Activated naive CD8-positive, alpha-beta T cell treated with anti-CD3 and anti-CD28 coated beads, Interleukin-2, amount 10 ng/mL, durations not matched to agents 7 days and 5 days (primary cell): ENCODE measurements at places on chromosomes 2 and 18. TPM values are rescaled to one million over a fixed set of nuclear protein-coding genes. Genes with fewer than 3 reads are reported as not detected.

DNA sequence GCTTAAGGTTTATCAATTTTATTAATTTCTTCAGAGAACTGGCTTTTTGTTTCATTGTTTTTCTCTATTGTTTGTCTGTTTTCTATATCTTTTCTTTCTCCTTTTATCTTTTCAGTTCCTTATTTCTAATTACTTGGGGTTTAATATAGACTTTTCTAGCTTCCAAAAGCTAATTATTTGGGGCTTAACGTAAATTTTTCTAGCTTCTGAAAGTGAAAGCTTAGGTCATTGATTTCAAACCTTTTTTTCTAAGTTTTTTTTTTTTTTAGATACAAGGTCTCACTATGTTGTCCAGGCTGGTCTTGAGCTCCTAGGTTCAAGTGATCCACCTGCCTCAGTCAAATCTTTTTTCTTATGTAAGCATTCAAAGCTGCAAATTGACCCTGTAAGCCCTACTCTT, 266.6 kb downstream of the CAMKMT start:
- peaks cover 1% of the 10 kb centered on the region for H3K4me1 ChIP-seq
- no peak overlapping the region for H3K4me3 ChIP-seq
- H3K27me3 ChIP-seq, result no peaks in the 10 kb centered on the region
- H3K36me3 ChIP-seq, result peaks cover 2% of the 10 kb centered on the region
- no peak overlapping the region for H3K27ac ChIP-seq

The LAMA3 gene
- total RNA-seq, result 0.14 TPM

The SCN1A gene
- total RNA-seq, result not detected

GRCh38 chr2:129443865-129444739, 535.4 kb upstream of the RAB6C start:
- no peaks in the 10 kb centered on the region for H3K4me1 ChIP-seq
- no peak overlapping the region for H3K27ac ChIP-seq
- H3K36me3 ChIP-seq, result no peaks in the 10 kb centered on the region
- H3K27me3 ChIP-seq, result peaks cover 11% of the 10 kb centered on the region
- no peak overlapping the region for H3K4me3 ChIP-seq

DNA sequence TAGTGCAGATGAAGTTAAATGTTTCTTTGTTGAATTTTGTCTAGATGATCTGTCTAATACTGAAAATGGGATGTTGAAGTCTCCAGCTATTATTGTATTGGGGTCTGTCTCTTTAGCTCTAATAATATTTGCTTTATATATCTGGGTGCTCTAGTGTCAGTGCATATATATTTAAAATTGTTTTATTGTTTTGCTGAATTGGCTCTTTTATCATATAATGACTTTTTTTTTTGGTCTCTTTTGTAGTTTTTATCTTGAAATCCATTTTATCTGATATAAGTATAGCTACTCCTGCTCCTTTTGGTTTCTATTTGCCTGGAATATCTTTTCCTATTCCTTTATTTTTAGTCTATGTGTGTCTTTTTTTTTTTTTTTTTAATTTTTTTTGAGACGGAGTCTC, 79.2 kb downstream of the COMMD1 start:
- H3K27ac ChIP-seq, result no peak overlapping the region
- DNase-seq, result no peak
- peaks cover 13% of the 10 kb centered on the region for H3K36me3 ChIP-seq

GRCh38 chr2:106311041-106311370, 116.9 kb upstream of the UXS1 start:
- H3K4me3 ChIP-seq, result no peak overlapping the region
- H3K27me3 ChIP-seq, result peaks cover 4% of the 10 kb centered on the region
- H3K27ac ChIP-seq, result no peak overlapping the region
- no peaks in the 10 kb centered on the region for H3K4me1 ChIP-seq

- H3K27me3 ChIP-seq, result peaks cover 13% of the 10 kb centered on the region
- H3K4me3 ChIP-seq, result no peak overlapping the region
- H3K4me1 ChIP-seq, result peaks cover 2% of the 10 kb centered on the region
- no peak overlapping the region for H3K27ac ChIP-seq
- DNase-seq, result no peak
These were observed 44.4 kb upstream of the ITPRID2 start for GRCh38 chr2:181847198-181847556.

The PLA2R1 gene
- total RNA-seq, result not detected

DNA sequence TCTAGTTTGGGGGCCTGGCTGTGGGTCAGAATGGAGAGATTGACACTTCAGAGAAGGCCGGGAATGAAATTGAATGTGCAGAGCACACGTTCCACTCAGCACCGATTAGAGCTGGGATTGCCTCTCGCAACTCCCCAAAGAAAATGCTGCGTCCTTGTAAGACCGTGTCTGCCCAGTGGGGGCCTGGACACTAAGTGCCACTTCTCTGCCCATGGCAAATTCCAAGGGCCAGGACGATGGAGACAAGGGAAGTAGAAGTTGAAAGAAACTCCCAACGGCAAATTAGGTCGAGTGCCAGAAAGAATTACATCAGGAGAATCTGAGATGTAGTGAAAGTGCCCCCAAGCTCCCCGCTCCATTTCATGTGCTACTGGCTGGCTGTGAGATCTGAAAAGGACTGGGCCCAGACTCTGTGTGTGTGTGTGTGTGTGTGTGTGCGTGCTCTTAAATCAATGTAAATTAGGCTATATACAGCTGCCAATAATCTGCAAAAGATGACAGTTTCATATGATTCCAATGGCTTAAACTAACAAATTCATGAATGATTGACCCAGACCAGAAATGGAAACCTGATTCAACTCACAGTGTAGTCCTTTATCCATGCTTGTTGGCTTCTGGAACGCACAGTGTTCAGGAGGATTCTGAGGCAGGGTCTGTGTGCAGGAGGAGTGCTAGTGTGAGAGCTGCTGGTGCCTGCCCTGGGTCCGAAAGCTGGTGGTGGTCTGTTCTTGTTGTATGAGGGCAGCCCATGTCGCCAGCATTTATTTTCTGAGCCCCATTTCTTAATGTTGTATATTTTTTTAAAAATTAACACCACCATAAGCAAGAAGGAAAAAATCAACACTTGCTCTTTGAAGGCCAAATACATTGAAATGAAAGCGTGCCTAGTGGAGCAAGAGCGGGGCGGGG, 234.3 kb downstream of the AGAP1 start:
- no peak for DNase-seq
- no peaks in the 10 kb centered on the region for H3K27me3 ChIP-seq
- H3K4me1 ChIP-seq, result no peaks in the 10 kb centered on the region
- no peak overlapping the region for H3K4me3 ChIP-seq
- H3K36me3 ChIP-seq, result no peaks in the 10 kb centered on the region

GRCh38 chr2:30231212-30231995, at the start of gene LBH:
LBH (plus strand) TSS chr2:30231534; CDS start chr2:30231739, 205 bp downstream.
- H3K27ac ChIP-seq, result peak within 1 kb of the TSS; percentile 92
- H3K27me3 ChIP-seq, result peaks cover 2% of the 10 kb centered on the region
- peak; percentile 86 for DNase-seq
- peaks cover 14% of the 10 kb centered on the region for H3K36me3 ChIP-seq

The NYAP2 gene
- not detected for total RNA-seq

The GPR45 gene
- total RNA-seq, result not detected

The HOXD1 gene
- not detected for total RNA-seq

The POTEC gene
- total RNA-seq, result not detected

DNA sequence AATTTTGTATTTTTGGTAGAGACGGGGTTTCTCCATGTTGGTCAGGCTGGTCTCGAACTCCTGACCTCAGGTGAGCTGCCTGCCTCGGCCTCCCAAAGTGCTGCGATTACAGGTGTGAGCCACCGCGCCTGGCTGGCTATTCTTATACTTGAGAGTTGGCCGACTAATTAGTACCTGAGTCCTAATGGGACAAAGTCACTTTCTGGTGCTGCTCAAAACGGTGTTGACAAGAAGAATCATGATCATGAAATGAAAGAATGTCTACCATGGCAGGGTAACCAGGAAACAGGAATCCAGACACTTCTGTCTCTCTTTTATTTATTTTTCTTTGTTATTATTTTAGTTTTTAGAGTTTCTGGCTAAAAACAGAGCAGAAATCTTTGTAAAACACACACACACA, 54.7 kb upstream of the RAB6D start:
- peaks cover 66% of the 10 kb centered on the region for H3K27me3 ChIP-seq
- DNase-seq, result no peak
- no peaks in the 10 kb centered on the region for H3K4me1 ChIP-seq

GRCh38 chr2:191693166-191693565, 15.2 kb downstream of the NABP1 start:
- H3K27me3 ChIP-seq, result no peaks in the 10 kb centered on the region
- no peak overlapping the region for H3K27ac ChIP-seq
- no peak overlapping the region for H3K4me3 ChIP-seq
- no peak for DNase-seq

DNA sequence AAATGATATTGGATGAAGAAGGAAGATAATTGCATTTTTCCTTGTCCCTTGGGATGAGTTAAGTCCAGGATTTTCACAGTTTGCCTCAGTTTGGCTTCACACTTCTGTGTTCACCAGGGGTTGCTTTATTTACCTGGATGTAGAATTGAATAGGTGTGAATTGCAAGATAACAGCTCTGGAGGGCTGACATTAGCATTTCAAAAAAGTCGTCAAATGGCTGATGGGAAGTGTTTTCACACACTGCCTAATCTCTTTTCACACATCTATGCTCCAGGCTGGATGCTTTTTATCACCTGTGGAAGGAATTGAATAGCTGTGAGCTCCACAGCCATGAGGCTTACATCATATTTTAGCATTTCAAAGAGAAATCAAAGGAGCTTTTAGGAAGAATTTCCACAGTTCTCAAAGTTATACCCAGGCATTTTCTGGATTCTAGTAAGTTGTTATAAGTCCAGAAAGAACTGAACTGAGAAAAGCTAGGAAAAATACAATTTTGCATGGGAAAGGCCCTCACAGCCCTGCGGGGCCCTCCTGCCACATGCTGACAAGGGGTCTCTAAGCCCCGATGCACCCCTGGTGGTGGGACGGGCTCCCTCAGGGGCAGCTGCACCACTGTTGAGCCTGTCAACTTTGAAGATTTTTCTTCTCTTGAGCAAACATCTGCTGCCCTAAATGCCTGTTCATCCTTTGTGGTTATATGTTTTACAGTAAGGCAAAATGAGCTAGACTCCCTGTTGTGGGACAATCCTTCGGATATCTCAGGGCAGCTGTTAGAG, 43.9 kb downstream of the TEX51 start:
- DNase-seq, result no peak
- H3K4me3 ChIP-seq, result no peak overlapping the region
- H3K36me3 ChIP-seq, result no peaks in the 10 kb centered on the region
- H3K27ac ChIP-seq, result no peak overlapping the region

DNA sequence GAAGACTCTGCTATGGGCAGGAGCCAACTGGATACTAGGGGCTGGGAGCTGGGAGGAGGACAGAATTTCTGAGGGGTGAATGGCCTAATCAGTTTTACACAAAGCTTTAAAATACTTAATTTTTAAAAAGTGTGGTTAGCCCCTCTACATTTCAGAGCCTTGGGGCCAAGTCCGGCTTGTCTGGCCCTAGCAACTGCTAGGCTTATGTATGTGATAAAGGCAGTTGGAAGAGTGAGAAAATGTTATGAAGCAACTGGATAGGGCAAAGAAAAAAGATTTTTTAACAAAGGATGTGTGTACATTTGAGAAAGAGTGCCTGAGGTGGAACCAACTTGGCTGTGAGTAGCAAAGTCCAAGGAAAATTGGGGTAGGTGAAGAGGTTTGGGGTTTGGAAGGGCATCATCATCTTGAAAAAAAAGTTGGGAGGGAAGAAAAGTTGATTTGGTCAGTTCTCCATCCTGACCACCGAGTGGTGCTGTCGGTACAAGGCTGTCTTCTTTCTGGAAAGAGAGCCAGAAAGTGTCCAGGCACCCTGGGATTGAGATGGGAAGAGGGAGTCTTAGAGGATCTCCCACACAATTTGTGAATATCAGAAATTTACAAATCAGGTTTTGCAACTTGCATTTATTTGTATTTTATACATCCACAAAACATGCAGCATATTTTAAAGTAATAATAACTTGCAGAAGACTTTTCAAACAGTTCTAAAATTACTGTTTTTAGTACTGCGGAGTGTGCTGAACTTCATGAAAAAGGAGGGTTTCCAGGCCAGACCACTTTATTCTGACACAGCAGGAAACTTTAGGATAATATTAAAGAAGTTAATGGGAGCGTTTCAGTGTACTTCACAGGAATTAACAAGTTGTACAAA, 10.5 kb upstream of the CDK15 start:
- no peak overlapping the region for H3K27ac ChIP-seq
- no peak overlapping the region for H3K4me3 ChIP-seq
- DNase-seq, result no peak
- peaks cover 13% of the 10 kb centered on the region for H3K27me3 ChIP-seq
- no peaks in the 10 kb centered on the region for H3K36me3 ChIP-seq

DNA sequence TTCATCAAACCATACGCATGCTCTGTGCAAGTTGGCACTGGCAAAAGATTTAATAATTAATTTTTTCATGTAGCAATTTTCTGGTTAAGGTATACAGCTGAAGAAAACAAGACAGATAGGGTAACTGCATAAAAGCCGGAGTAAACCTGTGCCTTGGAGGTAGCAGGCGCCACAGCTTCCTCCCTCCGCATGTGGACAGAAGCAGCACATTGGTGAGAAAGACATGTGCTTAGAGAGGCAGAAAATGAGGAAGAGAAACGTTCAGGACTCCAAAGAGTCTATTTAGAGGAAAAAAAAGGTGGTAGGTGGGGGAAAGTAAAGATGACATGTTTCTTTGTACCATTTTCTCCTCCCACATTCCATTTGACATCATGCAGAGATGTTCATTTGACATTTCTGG, 9.3 kb downstream of the ST6GAL2 start:
- no peak overlapping the region for H3K4me3 ChIP-seq
- H3K27ac ChIP-seq, result no peak overlapping the region
- no peaks in the 10 kb centered on the region for H3K4me1 ChIP-seq
- H3K36me3 ChIP-seq, result no peaks in the 10 kb centered on the region
- H3K27me3 ChIP-seq, result peaks cover 1% of the 10 kb centered on the region

DNA sequence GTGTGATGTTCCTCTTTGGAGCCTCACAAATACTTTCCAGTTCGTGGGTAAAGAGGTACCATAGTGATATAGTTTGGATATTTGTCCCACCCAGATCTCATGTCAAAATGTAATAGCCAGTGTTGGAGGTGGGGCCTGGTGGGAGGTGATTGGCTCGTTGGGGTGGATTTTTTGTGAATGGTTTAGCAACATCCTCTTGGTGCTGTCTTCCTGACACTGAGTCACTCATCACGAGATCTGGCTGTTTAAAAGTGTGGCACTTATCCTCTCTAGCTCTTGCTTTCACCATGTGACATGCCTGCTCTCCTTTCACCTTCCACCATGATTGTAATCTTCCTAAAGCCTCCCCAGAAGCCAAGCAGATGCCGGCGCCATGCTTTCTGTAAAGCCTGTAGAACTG, 3.0 kb upstream of the CCDC93 start:
- no peaks in the 10 kb centered on the region for H3K36me3 ChIP-seq
- no peak for DNase-seq
- H3K27me3 ChIP-seq, result peaks cover 3% of the 10 kb centered on the region

DNA sequence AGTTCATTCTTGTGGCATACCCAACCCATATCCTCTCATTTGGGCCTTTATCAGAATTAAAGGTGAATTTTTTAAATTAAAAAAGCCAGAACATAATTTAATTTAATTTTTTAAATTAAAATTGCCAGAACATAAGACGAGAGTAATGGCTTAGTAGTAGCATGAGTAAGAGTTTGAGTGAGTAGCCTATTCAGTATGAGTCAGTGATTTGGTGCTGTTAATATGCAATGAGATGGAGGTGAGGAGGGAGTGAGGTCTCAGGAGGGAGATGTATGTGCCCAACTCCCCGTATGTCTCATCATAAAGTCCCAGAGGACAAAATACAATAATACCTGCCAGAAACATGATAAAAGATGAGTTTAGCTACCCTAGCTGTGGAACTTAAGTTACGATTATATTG, 115.3 kb upstream of the THOC1 start:
- no peak overlapping the region for H3K27ac ChIP-seq
- H3K27me3 ChIP-seq, result peaks cover 20% of the 10 kb centered on the region
- no peak for DNase-seq
- H3K36me3 ChIP-seq, result no peaks in the 10 kb centered on the region
- peaks cover 2% of the 10 kb centered on the region for H3K4me1 ChIP-seq
- no peak overlapping the region for H3K4me3 ChIP-seq
